ENCODE measurements at places on chromosomes 11 and 22.

- no peak for DNase-seq
Observed at GRCh38 chr22:38228873-38229740, 27.3 kb downstream of the MAFF start.

GRCh38 chr11:104163100-104164027 is 583 bp downstream of the PDGFD start:
- DNase-seq: no peak

DNA sequence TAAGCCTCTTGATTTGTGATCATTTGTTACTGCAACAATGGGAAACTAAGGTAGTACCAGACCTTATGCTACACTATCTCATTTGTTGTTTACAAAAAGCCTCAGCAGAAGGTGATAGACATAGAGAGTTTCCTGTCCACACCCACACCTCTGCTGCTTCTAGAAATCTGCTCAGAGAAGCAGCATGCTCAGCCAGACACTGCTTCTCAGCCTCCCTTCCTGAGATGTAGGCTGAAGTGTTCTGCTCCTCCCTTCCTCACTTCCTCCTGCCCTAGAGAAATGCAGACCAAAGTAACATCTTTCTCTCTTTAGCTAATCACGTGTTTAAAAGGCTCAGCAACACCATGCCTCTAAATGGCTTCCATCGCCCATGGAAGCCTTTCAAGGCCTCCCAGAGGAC is 88.4 kb downstream of the SLC1A2 start:
- DNase-seq: no peak

GRCh38 chr11:45827123-45827522 is 20.2 kb upstream of the CRY2 start:
- no peak for DNase-seq

DNA sequence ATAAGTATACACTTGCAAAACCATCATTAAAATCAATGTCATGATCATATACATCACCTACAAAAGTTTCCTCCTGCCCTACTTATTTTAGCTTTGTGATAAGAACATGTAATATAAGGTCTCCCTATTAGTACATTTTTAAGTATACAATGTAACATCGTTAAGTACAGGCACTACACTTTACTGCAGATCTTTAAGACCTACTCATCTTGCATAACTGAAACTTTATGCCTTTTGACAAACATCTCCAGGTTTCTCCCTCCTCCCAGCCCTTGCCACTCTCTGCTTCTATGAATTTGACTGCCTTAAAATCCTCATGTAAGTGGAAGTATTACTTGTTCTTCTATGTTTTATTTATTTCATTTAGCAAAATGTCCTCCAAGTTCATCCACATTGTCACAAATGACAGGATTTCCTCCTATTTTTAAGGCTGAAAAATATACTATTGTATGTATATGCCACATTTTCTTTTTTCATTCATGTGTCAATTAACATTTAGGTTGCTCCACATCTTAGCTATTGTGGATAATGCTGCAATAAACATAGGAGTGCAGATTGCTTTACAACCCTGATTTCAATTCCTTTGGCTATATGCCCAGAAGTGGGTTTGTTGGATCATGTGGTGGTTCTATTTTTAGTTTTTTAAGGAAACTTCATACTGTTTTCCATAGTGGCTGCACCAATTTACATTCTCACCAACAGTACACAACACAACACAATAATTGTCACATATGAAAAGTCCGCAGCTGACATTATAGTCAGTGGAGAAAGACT is 471.1 kb upstream of the ANO3 start:
- DNase-seq: no peak

- DNase-seq: peak; percentile 46
Observed at GRCh38 chr11:61752117-61752924, at the start of gene MYRF. Gene MYRF (plus strand): TSS chr11:61752636. CDS start chr11:61752745, 109 bp downstream.

- DNase-seq: no peak
Observed at GRCh38 chr22:35070451-35071093, 4.6 kb downstream of the ISX start.

GRCh38 chr11:65870706-65871681 is 1.6 kb downstream of the EFEMP2 start:
- no peak for DNase-seq

DNA sequence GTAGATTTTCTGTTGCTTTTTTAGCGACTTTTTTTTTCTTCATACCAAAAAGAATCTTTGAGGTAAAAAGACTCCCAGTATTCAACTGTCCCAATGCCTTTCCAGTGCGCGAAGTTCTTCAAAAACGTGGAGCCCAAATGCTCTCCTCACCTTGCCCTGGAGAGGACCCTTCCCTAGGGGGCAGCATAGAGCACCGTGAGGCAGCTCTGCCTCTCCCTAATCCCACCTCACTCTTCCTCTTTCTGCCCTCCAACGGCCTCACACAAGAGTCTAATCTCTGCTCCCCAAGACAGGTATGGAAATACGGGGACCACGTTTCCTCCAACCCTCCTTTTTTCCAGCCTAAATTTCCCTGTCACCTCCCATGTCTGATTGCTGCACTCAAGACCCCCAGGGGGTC is 117.5 kb upstream of the ALX4 start:
- DNase-seq: no peak

DNA sequence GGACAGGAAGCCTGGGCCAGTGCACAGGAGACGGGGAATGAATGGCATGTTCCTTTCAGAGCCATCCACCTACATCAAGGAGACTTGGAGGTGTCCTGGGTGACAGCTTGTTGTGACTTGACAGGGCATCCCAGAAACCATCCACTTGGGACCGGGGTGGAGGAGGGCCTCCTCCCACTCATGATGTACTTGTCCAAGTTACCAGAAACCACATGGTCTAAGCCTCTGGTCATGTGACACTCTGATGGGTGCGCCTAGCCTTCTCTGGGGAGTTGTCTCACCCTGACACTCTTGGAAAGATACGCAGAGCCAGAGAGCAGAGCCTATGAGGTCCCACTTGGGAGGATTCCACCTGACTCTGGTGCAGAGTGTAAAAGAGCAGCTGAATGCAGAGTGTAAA is 21.6 kb upstream of the FXYD6 start:
- no peak for DNase-seq

DNA sequence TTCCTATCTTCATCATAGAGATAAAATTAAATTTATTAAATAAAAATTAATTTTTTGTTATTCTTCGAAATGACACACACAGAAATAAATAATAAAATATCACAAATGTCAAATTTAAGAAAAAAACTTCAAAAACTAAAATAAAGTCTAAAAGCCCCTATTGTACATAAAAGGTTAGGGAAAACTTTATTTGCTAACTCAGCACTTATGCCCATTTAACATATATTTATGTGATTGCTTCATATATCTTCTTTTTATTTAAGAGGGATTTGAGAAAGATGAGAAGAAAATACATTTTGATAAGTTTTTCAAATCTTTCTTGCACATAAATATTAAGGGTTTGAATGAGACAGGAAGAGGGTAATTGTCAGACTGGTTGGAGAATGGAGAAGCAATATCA is 2350.4 kb upstream of the RAG2 start:
- no peak for DNase-seq

GRCh38 chr22:38487946-38488345 is 18.2 kb downstream of the DDX17 start:
- no peak for DNase-seq

DNA sequence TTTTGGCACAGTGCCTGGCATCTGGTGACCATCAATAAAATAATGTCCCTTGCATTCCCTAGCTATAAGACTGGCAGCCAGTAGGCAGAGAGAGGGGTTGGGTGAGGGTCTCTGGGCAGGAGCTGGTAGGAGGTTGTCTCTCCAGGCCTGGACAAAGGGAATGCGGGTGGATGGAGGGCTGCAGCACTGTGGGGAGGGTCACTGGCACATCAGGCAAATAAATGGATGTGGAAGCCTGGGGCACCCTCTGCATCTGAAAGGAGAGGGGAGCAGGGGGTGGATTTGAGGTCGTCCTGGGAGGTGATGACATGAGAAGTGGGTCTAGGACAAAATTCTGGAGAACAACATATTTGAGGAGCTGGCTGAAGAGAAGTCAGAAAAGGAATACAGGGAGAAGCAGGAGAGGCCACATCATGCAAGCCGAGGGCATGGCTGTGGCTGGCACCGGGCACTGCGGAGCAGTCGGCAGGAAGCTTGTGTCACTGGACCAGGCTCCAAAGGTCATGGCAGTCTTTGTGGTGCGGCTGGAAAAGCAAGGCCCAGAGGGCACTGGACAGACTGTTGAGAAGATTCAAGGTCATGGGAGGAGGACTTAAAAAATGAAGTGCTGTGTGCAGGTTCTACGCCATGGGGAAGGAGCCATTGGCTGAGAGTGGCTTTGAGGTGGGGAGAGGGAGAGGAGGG is 36.5 kb upstream of the THY1 start:
- DNase-seq: no peak

- no peak for DNase-seq
Observed at GRCh38 chr22:28801845-28802594, 1.7 kb upstream of the XBP1 start.

DNA sequence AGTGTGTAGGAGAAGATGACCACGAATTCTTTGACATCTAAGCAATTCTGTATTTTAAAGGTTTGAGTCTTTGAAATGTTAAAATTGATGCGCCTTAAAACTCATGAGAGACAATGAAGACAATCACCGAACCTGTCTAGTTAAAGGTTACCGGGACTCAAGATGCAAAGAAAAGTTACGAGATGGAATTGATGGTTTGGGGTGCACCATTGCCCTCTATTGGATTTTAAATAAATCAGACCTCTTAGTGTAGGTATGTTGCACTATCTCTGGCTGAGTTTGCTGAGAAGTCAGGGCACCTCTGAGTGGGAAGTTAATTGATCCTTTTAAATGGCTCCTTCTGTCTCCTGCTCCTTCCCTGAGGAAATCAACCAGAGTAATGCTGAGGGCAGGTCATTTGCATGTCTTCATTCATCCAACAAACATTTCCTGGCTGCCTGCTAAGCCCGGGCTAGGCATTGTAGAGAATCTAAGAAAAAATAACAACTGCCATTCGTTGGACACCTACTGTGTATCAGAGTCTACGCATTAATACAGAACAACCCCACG is 19.4 kb upstream of the TMA7B start:
- no peak for DNase-seq

DNA sequence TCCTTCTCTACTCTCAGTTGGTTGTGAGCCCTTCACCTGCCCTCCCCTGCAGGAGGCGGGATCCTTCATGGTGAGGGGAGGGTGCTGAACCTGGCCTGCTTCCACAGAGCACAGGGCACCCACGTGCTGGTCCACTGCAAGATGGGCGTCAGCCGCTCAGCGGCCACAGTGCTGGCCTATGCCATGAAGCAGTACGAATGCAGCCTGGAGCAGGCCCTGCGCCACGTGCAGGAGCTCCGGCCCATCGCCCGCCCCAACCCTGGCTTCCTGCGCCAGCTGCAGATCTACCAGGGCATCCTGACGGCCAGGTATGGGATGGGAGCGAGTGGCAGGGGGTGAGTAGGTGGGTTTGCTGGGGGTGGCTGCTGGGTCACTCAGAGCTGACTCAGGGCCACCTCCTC is 6.3 kb downstream of the SSH3 start:
- no peak for DNase-seq

DNA sequence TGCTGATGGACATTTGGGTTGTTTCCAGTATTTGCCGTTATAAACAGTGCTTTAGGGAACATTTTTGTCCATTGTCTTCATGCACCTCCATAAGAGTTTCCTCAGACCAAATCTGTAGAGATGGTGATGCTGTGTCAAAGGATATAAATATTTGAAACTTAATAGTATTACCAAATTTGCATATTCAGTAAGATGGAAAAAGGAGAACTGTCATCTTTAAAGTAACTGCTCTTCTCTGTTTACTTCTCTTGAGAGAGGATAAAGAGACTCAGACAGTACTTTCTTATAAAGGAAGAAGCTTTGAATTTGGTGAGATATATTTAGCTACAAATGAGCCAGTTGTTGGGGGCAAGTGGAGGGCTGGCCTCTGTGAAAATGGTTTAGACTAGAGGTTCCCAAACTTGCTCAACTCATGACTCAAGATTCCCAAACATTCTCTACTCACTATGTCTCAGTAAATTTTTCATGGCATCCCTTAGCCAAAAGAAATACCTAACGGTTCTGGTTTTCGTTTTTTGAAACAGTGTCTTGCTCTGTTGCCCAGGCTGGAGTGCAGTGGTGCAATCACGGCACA is 26.2 kb downstream of the SHISA8 start:
- DNase-seq: no peak

- no peak for DNase-seq
Observed at GRCh38 chr11:4066910-4067309, 27.7 kb upstream of the RRM1 start.

DNA sequence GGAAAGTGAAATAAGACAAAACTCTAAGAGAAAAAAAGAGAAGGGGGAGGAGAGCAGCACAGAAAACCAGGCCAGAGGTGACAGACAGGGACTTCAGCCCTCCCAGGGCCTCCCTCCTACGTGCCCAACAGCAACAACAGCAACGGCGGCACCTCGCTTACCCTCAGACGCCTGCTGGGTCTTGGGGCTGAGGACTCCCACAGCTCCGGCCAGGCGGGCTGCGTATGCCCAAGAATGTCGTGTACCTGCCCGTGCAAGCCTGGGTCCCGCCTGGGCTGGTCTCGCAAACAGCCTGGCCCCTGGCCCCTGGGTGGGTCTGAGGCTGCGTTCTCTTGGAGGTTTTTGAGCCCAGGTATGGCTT is 30.5 kb downstream of the ARAP1 start:
- no peak for DNase-seq

DNA sequence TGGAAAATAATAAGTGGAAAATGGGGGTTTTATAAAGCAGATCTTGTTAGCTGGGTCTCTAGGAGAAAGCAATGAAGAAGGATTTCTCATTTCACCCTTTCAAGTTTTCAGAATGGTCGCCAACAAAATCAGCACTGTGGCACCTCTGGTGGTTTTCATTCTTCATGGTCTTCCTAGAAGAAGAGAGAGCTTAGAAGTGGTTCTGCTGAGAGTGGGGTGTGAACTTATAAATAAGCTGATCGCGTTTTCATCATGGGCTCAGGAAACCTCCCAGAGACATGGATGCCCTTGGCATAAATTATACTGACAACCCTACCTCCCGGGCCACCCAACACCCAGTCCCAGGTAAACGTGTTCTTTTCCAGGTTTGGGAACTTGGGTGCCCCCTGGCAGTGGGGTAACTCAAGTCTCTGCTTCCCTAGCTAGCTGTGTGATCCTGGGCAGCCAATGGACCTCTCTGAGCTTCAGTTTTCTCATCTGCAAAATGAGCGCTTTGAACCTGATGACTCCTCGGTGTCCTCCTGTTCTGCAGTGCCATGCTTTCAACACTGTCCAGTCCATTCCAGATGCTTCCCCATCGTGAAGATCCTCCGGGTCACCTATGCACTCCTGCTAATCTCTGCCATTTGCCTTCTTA is 72.6 kb upstream of the GRAMD1B start:
- DNase-seq: no peak

DNA sequence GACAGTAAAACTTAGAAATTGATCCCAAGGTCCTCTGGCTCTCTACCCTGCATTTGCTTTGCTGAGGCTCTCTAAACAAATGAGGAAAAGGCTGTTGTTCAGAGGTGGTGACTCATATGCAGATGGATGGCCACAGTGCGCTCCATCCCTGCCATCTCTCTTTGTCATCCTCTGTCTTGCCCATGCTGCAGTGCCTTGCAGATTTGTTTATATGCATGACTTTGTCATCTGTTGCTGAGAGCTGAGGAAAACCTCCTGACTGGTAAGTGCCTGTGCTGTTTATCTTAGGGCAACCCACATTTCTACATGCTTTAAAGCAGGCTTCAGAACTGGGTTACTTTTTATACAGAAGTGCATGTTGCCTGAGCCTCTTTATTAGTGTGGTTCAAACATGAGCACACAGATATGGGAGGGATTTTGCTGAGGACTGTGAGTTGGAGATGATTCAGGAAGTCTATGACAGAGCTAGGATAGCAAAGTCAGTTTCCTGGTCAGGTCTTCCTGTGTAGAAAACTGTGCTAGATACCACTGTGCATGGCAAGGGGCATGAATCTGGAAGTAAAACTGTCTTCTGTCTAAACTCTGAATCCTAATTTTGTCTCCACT is 57.4 kb downstream of the JAM3 start:
- DNase-seq: no peak

GRCh38 chr11:134330611-134331353 is 1.0 kb upstream of the GLB1L2 start:
- DNase-seq: no peak

Measured in stimulated activated CD4-positive, alpha-beta T cell treated with anti-CD3 and anti-CD28 coated beads, Interleukin-1b, Interleukin-23, amount 100 ng/mL, for 1 hour (primary cell).